Activated gamma-delta T cell treated with anti-CD3 and anti-CD28 coated beads, Interleukin-2, amount 50 U/mL, for 16 hours (primary cell): ENCODE measurements at places on chromosomes 11 and 22.
A peak's percentile ranks its signal among the peaks of the same experiment; 100 is the strongest.

DNA sequence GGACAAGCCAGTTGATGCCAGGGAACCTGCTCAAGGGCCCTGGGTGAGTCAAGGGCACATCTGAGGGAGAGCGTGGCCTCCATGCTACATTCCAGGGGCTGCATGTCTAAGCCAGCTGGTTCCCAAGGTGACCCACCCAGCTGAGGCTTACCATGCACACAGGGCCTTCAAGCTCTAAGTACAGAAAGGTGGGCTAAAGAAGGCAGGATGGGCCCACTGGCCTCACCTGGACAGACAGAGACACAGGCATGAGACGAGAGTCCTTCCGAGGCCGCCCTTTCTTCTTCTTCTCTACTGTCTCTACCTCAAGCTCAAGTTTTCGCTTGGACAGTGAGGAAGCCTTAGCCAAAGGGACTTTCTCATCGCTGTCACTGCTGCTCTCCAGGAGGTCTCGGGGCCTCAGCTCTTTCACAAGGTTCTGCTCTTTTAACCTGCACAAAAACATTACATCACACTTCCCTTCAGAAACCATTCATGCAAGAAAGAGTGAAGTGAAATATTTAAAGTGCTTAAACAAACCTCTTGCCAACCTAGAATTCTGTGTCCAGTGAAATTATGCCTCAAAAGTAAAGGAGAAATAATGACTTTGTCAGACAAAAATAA lies 69.9 kb downstream of the HIRA start:
- no peak for DNase-seq

- no peak for DNase-seq
Observed at GRCh38 chr11:1532606-1533341, 39.3 kb downstream of the DUSP8 start.

- no peak for DNase-seq
Observed at GRCh38 chr11:95102733-95103132, 13.1 kb downstream of the ENDOD1 start.

DNA sequence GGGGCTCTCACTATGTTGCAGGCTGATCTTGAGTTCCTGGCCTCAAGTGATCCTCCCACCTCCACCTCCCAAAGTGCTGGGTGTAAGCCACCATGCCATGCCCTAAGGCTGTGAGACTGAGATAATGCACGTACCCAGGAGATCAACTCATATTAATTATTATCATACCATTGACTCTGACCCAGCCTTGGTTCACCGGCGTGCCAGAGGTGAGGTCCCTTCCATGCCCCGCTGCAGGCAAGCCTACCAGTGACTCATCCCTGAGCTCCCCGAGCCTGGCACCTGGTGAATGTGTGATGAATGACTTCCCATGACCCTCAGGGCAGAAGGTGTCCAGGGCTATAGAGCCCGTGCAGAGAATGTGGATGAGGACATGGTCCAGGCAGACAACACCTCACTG lies 12.1 kb downstream of the GAL3ST1 start:
- DNase-seq, result no peak

DNA sequence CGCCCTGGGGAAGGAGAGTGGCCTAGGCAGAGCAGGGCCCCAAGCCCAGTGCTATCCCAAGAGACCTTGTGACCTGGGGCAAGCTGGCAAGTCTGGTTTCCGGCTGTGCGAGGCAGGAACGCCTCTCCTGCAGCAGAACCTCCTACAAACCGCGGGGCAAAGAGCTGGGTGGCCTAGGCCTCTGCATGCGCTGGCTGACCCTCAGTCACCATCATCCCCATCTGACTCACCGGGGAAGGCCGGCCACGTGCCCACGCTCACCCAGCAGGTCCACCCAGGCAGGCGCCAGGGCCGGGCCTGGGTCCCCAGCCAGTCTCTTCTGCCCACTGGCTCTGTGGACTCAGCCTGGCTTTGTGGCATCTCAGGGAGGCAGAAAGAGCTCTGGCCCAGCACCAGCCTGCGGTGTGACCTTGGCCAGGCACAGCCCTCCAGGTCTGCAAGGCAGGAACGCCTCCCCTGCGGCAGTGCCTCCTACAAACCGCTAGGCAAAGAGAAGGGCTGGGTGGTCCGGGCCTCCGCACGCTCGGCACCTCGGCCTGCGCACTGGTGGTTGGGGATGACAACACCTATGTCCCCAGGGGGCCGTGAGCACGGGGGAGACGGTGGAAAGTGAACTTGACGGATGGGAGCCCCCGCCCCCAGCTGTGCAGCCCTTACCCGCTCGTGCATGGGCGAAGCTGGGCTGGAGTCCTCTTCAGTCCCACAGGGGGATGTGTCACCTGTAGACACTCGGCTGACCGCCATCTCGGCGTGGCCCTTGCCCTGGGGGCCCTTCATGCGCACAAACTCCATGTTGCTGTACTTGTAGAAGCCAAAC lies 38.2 kb downstream of the KIAA0930 start:
- no peak for DNase-seq

DNA sequence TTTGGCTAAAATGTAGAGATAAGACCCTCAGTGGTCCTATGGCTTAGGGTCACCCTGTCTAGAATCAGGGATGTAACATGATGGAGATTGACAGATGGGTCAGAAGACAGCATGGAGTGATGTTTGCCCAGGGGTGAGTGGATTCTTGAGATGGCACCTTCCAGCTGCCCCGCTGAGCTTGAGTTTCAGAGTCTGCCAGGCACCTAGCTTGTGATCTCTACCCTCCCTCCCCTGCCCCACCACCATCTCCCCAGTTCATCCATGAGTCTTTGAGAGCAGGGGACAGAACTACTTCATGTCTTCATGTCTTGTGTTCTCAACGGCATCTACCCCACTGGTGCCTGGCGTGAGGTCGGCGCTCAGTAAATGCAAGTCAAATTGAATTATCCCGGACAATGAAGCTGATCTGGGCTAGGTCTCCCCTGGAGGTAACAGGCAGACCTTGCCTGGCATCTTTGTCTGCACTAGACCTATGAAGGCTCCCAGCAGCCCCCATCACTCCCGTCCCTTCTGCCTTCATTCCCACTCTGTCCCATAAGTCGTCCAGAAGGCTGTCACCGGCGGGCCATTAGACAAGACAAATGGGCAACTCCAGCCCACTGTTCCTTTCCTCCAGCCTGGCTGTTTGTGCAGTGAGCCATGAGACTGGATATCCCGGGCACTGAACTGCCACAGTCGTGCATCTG lies 239.2 kb upstream of the TBCEL start:
- DNase-seq, result no peak

GRCh38 chr22:23069502-23070357 lies 589 bp upstream of the GNAZ start:
- DNase-seq, result peak; percentile 81

DNA sequence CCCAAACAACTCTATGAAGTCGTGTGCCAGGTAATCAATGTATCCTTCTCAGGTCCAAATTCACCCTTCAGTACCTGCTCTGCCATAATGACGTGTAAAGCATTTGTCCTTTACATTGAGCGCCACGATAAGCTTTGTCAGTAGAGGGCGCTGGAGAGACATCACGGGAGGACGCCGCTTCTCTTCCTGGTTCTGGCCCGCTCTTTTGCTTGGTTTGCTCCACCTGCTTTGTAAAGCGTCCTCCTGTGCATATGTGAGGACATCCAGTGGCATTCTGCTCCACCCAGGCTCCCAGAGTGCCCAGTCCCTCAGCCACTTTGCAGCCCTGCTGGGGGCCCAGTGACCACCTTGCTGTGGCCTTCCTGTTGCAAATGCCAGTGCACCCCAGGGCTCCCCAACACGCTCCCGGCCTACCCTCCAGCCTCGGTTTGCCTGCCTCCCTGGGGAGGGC lies 61.1 kb downstream of the WT1 start:
- no peak for DNase-seq

DNA sequence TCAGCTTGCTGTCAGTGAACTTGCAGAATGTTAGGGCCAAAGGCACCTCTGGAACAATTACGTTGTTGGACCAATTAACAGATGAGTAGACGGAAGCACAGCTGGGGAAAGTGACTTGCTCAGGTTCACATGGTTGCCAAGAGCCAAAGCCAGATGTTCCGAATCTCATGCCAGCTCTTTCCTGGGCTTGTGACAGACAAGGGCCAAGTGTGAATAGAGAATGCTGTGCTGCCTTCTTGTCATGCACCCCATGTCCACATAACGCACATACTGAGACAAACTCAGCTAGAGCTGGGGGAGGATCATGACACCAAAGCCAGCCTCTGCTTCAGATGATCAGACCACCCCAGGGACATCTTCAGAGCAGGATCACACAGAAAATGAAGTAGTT lies 616.3 kb downstream of the INSC start:
- DNase-seq, result no peak

DNA sequence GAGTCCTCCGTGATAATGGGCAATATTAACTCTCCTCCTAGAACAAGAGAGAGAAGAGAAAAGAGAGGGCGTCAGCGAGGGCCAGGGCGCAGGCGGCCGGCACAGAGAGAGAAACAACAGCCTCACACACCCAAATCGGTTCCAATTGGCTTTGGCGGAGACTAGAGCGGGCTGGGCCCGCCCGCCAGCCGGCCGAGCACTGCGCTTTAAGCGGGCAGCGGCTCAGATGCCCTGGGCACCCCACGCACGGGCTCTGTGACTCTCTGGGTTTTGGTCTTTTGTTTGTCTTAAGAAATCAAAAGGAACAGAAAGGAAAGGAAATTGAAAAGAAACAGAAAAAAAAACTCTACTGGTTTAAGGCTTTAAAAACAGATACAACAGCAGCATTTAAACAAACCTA lies 17.0 kb downstream of the SLC22A12 start:
- no peak for DNase-seq

- no peak for DNase-seq
Observed at GRCh38 chr11:77127920-77128691, at the start of gene MYO7A. TSS of gene MYO7A (plus strand) at chr11:77128246. CDS start at chr11:77130635, 2,389 bp downstream.

DNA sequence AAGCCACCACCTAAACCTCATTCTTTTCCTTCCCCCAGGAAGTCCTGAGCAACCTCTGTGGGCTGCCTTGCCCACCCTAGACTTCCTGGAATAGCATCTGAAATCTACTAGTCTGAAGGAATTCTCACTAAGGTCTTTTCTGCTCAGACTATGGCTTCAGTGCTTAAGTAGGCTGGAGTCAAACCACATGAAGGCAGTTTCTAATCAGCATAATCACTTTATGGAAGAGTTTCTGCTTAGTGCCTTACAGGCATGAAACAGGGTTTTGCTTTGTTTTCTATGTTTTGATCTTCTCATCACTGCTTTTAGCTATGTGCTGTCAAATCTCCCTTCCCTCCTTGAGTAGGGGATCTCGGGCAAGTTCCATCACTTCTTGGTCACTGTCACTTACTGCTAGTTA lies 117.7 kb downstream of the WT1 start:
- no peak for DNase-seq

DNA sequence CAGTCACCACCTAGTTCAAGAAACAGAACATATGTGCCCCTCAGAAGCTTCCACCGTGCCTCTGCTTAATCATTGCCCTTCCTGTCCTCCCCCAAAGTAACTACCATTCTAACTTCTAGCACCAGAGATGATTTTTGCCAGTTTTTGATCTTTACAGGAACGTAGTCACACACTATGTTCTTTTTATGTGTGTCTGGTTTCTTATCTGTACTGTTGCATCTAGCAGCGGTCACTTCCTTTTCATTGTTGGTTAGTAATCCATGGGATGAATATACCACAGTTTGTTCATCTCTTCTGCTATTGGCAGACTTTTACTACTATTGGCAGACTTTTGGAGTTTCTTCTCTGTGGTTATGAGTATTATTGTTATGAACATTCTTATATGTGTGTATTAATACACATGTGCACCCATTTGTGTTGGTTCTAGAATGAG lies 34.6 kb downstream of the SPECC1L start:
- DNase-seq, result no peak

- DNase-seq, result no peak
Observed at GRCh38 chr11:109085708-109086373, 336.1 kb upstream of the C11orf87 start.

- DNase-seq, result no peak
Observed at GRCh38 chr11:43866520-43866919, 14.1 kb upstream of the ALKBH3 start.

DNA sequence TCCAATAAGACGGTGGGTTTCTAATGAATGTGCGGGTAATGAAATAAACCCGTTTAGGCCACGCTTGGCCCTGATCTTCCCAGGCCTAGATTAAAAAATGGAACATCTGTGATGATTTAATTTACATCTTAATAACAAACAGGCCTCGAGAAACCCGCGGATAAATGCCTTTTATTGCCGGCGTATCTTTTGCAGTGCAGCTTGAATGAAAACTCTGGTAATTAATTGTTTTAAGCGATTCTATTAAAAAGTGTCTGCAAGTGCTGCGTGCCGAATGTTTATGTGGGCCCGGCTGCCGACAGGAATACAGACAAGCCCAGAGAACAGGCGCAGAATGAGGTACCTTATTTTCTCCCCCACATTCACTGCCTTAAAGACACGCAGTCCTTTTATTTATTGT lies 420.7 kb downstream of the MN1 start:
- DNase-seq, result no peak

DNA sequence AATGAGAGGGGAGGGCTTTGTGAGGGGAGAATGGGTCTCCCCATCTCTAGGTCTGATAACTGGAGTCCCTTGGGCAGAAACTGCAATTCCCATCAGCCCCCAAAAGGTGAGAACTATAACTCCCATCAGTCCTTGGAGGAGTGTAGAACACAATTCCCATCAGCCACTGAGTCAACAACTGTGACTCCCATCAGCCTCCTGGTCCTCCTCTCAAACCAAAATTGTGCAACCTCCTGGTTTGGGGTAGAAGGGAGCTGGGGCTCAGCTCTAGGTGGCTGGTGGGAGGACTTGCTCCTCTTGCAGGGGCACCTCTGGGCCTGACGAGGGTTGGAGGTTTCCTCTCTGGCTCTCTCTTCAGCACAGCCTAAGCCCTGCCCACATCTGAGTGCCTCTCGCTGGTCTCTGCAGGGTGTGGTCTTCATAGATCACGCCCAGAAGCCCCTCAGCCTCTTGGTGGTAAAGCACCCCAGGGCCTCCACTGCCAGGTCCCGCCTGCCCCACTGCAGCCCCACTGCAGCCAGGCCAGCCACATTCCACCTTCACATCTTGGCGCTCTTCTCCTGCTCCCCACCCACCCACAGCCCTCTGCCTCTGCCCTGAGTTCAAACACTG lies 18.5 kb downstream of the SLC22A12 start:
- DNase-seq, result no peak

DNA sequence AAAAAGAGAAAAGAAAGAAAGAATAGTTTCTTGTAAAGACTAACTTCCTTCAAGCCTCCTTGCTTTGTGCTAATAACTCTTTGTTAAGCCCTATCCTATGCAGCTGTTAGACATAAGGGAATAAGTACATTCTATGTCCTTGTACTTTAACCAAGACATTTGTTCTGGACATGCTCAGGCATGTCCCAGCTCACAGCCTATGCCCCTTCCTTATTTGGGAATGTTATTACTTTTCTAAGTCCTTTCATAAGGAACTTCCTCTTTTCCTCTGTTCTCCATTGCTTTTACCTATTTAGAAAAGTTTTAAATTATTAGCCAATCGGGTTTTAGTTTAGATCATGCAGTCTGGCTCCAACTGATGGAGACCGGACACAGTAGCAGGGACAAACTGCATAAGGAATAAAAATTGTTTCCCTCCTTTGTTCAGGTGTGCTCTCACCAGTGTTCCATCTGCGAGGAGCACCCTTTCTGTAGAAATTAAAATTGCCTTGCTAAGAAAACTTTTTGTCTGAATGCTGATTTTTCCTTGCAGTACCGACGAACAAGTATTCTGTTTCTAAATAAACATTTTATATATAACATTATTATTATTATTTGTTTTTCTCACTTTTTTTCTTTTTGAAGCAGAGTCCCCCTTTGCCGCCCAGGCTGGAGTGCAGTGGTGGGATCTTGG lies 21.6 kb upstream of the SPINDOC start:
- no peak for DNase-seq

- DNase-seq, result no peak
Observed at GRCh38 chr11:96154802-96155520, 188.0 kb downstream of the MAML2 start.

- DNase-seq, result no peak
Observed at GRCh38 chr22:39466228-39467006, 9.6 kb downstream of the MGAT3 start.

GRCh38 chr22:39410264-39410663 lies 10.7 kb downstream of the TAB1 start:
- DNase-seq, result no peak
